Kidney capillary endothelial cell (primary cell): ENCODE measurements at places on chromosomes 2 and 18.

DNA sequence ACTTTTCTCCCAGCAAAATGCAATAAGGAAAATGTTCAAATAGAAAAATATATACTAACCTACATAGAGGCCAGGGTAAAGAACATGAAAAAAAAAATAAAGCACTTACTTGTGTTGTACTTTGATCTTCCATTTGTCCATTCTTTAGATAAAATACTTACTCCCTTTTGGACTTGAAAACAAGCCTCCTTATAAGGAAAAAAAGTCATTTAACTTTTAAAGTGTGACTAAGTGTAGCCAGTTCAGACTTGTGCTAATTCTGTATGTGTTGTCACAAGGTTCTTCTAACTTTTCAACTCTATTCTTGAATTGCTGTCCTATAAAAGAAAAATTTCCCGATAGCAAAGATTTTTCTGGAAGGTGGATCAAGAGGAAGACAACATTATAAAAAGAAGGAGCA lies 23.2 kb downstream of the SLC40A1 start:
- no peak for DNase-seq

GRCh38 chr18:470661-471501 lies 29.6 kb downstream of the COLEC12 start:
- DNase-seq = no peak

GRCh38 chr18:76970770-76971559 lies 148.6 kb downstream of the ZNF236 start:
- no peak for DNase-seq

DNA sequence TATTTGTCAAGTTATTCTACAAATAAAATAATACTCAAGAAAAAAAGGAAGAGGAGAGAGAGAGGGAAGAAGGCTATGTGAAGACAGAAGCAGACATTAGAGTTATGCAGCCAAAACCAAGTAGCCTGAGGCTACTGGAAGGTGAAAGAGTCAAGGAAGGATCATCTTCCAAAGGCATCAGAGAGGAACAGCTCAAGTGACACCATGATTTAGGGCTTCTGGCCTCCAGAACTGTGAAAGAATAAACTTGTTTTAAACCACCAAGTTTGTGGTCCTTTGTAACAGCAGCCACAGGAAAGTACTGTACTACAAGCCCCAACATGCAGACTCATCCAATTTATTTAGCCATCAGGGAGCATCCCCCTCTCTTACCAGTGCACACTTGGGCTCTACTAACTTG lies 788.5 kb upstream of the LRRTM1 start:
- no peak for DNase-seq

DNA sequence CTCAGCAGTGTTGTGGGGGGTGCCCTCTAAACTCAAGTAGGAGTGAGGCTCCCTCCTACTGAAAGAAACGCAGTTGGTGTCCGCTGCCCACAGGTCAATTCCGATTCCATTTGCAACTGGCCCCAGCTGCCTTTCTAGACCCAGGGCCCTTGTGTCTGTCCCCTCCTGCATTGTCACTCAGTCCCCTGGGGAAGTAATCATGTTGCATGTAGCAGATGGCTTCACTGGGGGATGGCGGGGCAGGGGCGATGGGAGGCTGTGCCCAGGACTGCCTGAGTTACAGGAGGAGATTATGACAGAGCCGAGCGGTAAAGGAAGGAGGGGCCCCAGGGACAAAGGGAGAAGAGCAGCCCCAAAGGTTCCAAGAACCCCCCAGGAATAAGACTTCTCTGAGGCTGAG lies 62.5 kb upstream of the SH3RF3 start:
- no peak for DNase-seq

DNA sequence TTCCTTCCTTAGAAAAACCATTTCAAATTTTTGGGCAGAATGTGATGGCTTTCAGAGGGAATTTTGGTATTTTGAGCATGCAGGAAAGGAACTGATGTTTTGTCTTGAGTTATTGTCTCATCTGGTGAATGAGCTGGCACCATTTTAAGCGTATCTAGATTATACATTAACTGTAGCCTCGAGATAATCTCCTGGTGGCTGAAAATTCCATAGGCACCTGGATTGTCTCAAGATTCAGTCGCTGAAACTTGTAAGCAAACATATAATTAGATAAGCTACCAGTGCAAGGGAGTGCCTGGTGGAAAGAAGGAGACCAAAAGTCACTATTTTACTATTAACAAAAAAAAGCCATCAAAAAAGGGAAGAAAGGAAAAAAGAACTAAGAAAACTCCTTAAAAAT lies 687.8 kb upstream of the DDX18 start:
- DNase-seq = no peak

DNA sequence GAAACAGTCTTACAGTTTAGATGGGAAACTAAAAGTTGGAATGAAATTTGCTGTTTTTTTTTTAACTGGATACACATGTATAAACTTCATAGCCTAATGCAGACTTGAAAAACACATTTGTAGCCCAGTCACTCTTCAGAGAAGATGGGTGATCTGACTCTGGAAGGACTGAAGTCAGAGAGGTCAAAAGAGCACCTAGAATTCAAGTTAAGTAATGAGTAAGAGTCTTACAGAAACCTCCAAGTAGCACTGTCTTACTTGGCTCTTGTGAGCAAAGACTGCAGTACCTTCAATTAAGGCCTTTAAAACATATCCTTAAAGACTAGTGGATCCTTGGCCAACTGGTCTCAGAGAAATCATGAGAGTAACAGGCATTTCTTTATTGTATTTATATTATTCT lies 41.9 kb downstream of the TRAPPC8 start:
- DNase-seq = no peak

DNA sequence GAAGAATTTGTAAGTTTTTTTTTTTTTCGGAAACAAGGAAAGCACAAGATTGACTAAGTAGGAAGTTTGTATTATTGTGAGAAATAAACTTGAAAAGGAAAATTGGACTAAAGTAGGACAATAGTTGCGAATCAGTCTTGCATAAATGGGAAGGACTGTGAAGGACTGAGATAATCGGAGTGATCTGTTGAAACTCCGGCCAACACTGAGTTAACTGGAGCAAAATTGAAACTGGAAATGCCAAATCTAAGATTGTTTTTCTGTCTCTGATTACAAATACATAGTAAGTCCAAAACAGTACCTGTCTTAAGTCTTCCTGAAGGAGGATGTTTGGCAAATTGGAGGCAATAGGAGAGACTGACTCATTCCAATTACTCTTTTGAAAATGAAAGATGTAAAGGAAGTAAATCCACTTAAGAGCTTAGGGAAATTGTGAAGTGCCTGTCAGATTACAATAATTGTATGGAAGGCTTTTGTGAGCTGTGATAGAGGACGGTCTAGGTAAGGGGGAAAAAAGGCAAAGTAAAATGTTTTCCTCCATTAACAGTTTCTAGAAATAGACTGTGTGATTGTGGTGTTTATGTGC lies 204.9 kb upstream of the CYRIA start:
- DNase-seq = no peak

GRCh38 chr2:147327613-147328012 lies 517.2 kb upstream of the ACVR2A start:
- DNase-seq = no peak

GRCh38 chr2:126645211-126645618 lies 10.7 kb upstream of the GYPC start:
- DNase-seq = no peak

GRCh38 chr2:88099798-88100488 lies 27.9 kb downstream of the FABP1 start:
- DNase-seq = no peak

GRCh38 chr2:1541819-1542475 lies 128.7 kb downstream of the TPO start:
- DNase-seq = no peak

DNA sequence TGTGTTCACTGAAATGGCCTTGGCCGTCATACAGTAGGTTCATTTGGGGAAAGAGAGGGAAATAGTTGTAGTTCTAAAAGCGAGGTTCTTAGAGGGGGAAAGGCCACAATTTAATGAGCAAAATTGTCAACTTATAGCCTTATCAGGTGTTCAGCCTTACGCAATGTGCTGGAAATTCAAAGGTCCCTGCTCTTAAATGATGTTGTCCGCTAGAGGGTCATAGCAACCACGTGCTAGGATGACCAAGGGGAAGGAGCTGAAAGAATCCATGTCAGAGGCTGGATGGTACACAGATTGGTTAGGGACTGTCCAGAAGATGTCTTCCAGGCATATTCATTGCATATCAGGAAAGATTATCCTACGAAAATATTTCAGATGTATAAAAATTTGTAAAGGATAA lies 282.3 kb upstream of the MEX3C start:
- DNase-seq = no peak

- DNase-seq = no peak
These were observed 261.5 kb downstream of the CYRIA start for GRCh38 chr2:16404146-16404545.

DNA sequence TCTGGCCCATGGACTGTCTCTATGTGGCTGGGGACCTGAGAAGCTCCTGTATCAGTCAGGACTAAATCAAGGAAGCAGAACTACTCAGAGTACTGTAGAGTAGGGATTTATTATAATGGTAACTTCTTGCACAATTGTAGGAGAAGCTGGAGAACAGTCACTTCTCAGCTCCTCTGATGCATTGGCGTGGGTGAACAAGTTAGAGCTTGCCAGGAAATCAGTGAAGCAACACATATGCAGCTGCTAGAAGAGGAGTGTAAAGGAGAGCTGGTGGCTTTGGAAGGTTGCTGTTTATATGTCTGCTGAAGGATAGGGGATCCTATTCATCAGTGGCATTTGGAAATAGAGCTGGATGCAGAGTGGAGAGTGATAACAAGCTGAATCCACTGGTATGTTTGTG lies 215.5 kb upstream of the CWC22 start:
- DNase-seq = no peak

GRCh38 chr2:48543895-48544294 lies 13.9 kb downstream of the STON1 start:
- no peak for DNase-seq

GRCh38 chr2:227707390-227707789 lies 10.4 kb downstream of the SLC19A3 start:
- DNase-seq = no peak

- no peak for DNase-seq
These were observed 28.4 kb downstream of the GREB1L start for GRCh38 chr18:21270453-21270852.

GRCh38 chr2:127043367-127044164 lies 63.4 kb downstream of the BIN1 start:
- no peak for DNase-seq

GRCh38 chr2:191240871-191241270 lies 4.3 kb upstream of the MYO1B start:
- no peak for DNase-seq
